Activated naive CD8-positive, alpha-beta T cell treated with anti-CD3 and anti-CD28 coated beads for 36 hours (primary cell): ENCODE measurements at places on chromosomes 16 and 17.
A peak's percentile ranks its signal among the peaks of the same experiment; 100 is the strongest.

GRCh38 chr16:47826070-47826469, 329.7 kb downstream of the ABCC12 start:
- DNase-seq: no peak

- no peak for DNase-seq
Measured at GRCh38 chr16:53601961-53602360, 99.0 kb upstream of the AKTIP start.

GRCh38 chr17:31249835-31250141, 47.3 kb downstream of the OMG start:
- no peak for DNase-seq

DNA sequence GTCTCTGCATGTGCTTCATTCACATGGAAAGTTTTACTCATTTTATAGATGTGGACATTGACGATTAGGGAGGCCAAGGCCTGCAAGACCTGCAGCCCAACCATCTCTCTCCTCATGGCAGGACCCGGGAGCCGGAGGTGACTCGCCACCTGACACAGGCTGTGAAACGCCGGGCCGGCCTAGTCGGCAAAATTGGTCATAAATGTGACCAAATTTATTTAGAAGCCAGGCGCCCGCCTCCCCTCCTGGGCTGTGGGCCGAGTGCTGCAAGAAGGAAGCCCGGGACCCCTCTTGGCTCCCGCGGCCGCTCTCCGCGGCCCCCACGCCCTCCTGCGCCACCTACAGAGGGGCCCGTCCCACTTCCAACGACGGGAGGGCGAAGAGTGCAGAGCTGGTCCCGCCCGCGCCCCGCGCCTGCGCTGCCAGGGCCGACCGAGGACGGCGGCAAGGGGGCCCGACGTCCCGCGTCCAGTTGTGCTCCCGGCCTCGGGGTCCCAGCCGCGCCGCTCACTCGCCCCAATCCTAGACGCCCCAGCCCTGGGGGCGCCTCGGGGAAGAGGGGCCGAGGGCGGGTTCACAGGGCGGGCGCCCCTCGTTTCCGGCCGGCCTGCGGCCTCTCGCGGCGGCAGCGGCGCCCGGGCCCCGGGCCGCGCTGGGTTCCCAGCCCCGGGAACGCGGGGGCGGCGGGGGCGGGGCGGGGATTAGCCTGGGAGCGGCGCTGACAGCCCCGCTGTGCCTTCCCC, 47.5 kb downstream of the WNT3 start:
- peak; percentile 59 for DNase-seq
